ENCODE measurements at places on chromosomes 6 and 20.

DNA sequence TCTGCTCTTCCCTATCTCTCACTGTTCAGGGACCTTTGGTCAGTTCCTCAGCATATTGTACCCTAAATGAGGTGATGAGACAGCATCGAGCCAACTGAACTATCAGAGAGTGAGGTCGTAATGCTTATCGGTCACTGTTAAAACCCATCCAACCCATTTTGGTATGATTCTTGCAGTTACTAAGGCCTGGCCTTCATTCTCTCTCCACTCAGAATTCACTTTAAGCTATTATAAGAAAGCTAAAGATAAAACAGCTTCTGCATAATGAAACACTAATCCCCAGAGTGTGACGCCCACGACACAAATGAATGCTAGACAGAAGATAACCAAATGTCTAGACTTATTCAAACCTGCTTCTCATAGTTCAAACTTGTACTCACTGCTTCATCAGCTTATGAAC is 175.8 kb downstream of the GMPR start:
- no peak for DNase-seq

GRCh38 chr6:12009180-12009685 is 2.9 kb upstream of the HIVEP1 start:
- no peak for DNase-seq

DNA sequence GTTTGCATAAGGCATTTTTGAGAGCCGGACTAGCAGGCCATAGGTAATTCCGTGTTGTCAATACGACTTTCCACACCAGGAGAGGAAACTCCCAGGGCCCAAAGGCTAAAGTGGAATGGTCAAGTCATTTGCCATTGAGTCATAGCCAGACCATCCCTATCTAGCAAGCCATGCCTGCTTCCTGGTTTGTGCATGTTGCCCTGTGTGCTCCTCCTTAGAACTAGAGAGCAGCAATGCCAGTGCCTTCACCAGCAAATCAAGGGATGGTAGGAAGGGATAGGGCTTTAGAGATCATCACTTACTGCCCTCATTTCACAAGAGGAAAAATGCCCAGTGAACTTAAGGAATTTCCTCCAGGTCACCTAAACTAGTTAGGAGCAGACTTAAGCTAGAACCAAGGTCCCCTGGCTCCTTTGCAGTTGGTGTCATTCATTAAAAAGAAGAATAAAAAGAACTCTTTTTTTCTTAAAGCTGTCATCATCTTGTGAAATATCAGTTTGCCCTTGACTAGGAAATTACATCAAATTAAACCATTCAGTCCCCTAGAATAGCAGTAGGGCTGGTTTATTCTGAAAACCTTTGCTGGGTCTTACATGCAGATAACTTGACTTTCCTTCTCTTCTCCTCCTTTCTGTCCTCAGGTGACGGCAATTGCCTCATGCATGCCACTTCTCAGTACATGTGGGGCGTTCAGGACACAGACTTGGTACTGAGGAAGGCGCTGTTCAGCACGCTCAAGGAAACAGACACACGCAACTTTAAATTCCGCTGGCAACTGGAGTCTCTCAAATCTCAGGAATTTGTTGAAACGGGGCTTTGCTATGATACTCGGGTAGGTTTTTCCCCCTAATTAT is 7.4 kb downstream of the TNFAIP3 start:
- DNase-seq, result no peak

DNA sequence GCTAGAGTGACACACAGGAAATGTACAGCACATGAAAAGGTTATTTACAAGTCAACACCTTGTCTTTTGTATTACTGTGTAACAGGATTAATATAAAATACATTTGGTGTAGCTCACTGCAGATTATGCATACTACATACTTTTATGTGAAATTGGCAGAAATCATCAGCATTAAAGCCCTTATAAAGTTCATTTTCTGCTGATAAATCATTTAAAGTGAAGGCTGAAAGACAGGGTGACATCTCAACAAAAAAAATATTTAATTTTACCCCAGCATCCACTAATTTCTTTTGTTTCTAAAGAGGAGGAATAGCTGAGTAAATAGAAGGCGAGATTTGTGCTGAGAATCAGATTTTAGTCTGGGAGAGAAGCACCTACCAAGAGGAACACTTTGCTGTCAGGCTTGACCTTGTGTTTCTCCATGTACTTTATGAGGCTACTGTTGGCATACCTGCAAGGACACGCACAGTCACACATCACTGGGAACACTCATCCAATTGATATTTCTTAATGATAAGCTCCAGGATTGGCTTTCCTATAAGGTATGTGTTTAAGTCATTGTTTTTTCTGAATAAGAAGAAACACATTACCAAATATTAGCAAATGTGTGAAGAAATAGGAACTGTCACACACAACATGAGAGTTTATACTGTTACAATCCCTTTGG is 146.6 kb upstream of the SLC22A16 start:
- no peak for DNase-seq

DNA sequence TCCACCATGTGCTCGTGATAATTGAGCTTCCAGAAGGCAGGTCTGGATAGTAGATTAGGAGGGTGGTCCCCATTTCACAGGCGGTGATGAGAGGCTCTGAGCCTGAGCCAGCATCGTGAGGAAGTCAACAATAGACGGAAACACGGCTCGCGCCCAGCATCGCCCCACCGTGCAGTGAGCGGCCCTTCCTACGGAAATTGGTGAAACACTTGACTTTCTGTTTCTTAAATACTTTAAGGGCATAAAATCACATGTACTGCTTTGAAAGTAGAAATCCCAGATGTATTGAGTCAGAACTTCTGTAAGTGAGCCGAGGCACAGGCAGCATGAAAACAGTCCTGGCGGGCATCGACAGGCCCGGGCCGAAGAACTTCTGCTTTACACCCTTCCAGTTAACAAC is 4.3 kb upstream of the KIF25 start:
- no peak for DNase-seq

- no peak for DNase-seq
Measured at GRCh38 chr6:78089531-78089930, 436.7 kb downstream of the MEI4 start.

GRCh38 chr6:38847497-38847896 is 132.4 kb downstream of the DNAH8 start:
- DNase-seq, result no peak

GRCh38 chr20:16761305-16761829 is 13.2 kb downstream of the OTOR start:
- no peak for DNase-seq

GRCh38 chr20:63735859-63736718 is at the start of gene LIME1:
TSS of gene LIME1 (plus strand) at chr20:63736664. CDS start at chr20:63737550, 886 bp downstream.
- peak; percentile 61 for DNase-seq

DNA sequence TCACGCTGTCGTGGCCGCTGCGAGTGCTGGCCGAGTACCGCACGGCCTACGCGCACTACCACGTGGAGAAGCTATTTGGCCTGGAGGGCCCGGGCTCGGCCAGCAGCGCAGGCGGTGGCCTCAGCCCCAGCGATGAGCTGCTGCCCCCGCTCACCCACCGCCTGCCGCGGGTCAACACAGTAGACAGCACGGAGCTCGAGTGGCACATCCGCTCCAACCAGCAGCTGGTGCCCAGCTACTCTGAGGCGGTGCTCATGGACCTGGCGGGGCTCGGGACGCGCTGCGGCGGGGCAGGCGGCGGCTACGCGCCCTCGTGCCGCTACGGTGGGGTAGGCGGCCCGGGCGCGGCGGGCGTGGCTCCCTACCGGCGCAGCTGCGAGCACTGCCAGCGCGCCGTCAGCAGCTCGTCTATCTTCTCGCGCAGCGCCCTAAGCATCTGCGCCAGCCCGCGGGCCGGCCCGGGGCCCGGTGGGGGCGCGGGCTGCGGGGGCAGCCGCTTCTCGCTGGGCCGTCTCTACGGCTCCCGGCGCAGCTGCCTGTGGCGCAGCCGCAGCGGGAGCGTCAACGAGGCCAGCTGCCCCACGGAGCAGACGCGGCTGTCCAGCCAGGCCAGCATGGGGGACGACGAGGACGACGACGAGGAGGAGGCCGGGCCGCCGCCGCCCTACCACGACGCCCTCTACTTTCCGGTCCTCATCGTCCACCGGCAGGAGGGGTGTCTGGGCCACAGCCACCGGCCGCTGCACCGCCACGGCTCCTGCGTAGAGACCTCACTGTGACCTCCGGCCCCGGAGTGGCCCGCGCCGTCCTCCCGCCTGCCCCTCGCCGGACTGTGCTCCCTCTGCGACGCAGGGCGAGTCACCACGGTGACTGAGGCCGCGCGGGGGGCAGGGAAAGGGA is 5.7 kb downstream of the TMEM151B start:
- DNase-seq, result no peak

DNA sequence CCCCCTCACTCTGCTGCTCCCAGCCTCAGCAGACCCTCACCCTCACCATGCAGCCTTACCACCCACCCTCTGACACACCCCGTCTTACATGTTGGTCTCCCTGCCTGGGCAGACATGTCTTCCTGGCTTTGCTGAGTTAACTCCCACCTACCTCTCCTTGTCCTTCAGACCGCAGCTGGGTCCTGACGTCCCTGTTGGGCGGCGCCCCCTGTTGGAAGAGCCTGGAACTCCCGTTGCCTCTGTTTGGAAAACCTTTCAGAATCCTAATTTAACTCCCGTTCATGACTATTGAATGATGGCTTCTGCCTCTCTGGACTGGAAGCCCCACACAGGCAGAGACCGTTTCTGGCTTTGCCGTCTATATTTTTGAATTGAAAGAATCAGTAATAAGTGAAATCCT is 245.1 kb downstream of the MYLK4 start:
- no peak for DNase-seq

GRCh38 chr6:35174088-35174434 is 32.9 kb upstream of the TCP11 start:
- DNase-seq, result no peak

DNA sequence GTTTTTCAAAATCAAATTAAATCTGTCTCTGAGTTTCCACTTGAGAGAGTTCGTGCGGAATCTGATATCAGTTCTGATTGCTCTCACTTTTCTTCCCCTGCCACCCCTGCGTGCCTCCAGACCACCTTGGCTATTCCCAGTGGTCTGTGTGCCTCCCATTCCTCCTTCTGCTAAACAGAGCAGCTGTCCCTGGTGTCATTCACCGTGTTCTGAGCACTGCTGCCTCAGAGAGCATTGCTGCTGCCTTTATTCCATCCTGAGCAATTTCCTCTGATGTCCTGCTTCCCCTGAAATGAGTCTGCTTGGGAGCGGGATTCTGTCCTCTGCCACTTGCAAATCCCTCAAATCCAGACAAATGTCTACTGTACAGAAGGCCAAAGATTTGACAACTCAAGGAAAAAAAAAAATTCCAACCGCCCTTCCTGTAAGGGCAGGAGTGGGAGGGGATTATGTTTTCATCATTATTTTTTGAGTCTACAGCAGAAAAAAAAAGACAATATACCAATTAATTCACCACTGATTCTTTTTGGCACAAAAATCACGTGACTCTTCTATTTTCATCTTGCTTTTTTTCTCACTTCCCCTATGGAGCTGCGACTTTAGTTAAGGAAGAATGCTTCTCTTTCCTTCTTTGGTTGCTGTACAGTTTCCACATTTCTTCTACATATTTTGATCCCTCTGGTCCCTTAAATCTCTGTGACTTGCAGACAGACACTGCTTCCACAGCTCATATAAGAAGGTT is 833.0 kb downstream of the EPHA7 start:
- no peak for DNase-seq

- DNase-seq, result no peak
Measured at GRCh38 chr6:96917098-96917497, 7.4 kb upstream of the KLHL32 start.

DNA sequence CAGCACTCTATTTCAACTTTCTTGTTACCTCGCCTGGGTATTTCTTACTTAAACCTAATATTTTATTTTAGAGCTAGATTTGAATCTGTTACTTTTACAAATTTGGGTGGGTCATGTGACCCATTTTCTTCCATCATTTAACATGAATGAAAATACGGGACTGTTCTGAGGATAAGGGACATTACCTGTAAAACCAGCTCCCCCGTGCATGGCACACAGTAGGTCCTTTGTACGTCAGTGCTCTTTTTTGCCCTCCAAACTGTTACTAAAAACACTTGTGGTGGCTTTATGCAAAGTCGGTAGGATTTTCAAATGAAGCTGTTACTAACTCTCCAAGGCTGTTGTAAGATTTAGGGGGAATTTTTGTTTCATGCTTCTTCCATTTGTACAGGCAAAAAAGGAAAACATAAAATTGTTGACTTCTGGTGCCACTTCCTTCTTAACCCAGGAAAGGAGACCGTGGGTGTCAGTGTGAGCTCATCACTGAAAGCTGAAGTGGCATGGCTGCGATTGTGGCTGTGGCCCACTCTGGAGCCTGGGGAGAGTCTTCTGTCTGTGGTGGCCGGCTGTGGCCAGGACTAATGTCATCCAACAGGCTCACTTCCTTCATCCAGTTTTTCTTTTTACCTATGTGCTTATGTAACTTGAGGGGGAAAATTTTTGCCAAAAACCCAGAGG is 40.2 kb upstream of the PXDC1 start:
- no peak for DNase-seq

DNA sequence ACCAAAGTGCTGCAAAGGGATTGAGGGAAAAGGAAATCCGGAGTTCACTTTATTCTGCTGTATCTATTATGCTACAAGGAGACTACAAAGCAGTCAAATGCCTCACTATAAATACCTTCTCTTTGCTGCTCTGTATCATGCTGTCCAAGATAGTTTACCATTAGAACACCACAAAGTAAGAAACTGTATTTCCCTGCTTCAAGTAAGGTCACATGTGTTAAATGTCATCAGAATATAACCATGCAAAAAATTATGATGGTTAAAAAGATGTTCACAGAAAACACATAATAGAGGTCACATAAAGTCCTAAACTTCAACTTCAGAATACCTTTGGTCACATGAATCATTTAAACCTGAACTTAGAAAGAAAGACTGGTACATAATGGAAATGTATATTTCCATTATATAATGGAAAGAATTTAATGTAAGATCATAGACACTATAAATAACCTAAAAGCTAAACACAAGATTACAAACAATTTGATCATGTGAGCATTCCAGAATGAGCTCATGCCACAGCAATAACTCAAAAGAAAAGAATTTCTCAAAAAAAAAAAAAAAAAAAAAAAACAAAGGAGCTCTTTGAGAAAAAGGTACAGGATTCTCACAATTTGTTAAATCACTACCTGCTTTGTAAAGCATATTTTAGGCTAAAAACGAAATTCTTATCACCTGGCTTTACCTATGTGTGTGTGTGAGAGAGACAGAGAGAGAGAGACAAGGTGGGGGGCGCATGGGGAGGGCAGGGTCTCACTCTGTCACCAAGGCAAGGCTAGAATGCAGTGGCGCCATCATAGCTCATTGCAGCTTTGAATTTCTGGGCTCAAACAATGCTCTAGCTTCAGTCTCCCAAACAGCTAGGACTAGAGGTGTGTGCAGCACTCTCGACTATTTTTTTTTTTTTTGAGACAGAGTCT is 58.7 kb downstream of the KIF13A start:
- no peak for DNase-seq

GRCh38 chr6:110735666-110736065 is 79.6 kb downstream of the CDK19 start:
- DNase-seq, result no peak
